Keratinocyte (primary cell): ENCODE measurements at places on chromosomes 16 and 17. TPM values are rescaled to one million over a fixed set of nuclear protein-coding genes. Genes with fewer than 3 reads are reported as not detected.

GRCh38 chr17:17849845-17850373 is 13.1 kb upstream of the SREBF1 start:
- no peak overlapping the region for H3K27ac ChIP-seq
- peaks cover 14% of the 10 kb centered on the region for H3K36me3 ChIP-seq
- H3K27me3 ChIP-seq = no peaks in the 10 kb centered on the region
- no peak for DNase-seq

DNA sequence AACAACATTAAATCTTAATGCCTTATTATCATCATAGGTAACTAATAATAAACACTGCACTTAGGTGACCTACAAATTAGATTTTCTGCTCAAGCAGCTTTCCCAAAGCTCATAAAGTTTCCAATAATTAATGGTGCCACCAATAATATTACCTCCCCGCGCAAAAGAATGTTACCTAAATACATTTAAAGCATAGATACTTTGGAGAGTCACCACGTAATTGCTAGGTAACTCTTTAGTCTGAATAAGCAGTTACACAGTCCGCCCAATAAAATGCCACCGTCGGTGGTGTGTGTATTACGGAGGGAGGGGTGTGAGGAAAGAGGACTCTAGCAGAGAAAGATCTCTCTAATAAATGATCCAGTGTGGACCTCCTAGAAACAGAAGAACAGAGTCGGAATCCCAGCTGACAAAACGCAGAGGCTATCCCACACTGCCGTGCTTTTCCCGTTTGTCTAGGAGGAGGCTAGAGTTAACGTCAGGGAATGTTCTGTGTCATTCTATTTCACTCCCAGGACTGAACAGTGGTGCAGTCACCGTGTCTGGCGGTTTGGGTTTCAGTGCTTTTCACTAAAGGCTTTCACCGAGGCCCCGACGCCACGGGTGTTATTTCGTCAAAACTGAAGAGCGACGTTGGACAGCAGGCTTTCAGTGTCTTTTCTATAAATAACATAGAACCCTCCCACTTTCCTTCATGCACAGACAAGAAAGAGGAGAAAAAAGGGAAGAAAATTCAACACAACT is 630 bp downstream of the RNFT1 start:
- peaks cover 14% of the 10 kb centered on the region for H3K4me1 ChIP-seq
- peak overlapping the region; percentile 85 for H3K27ac ChIP-seq
- no peaks in the 10 kb centered on the region for H3K27me3 ChIP-seq

- H3K4me1 ChIP-seq = no peaks in the 10 kb centered on the region
- H3K27ac ChIP-seq = no peak overlapping the region
- no peaks in the 10 kb centered on the region for H3K27me3 ChIP-seq
- no peaks in the 10 kb centered on the region for H3K36me3 ChIP-seq
- H3K4me3 ChIP-seq = no peak overlapping the region
Measured at GRCh38 chr16:86232496-86232895, 277.8 kb upstream of the FOXF1 start.

GRCh38 chr17:76071531-76072147 is 678 bp downstream of the SRP68 start:
- H3K27me3 ChIP-seq = peaks cover 33% of the 10 kb centered on the region
- peaks cover 18% of the 10 kb centered on the region for H3K4me1 ChIP-seq
- peak overlapping the region; percentile 95 for H3K4me3 ChIP-seq
- H3K36me3 ChIP-seq = peaks cover 6% of the 10 kb centered on the region

DNA sequence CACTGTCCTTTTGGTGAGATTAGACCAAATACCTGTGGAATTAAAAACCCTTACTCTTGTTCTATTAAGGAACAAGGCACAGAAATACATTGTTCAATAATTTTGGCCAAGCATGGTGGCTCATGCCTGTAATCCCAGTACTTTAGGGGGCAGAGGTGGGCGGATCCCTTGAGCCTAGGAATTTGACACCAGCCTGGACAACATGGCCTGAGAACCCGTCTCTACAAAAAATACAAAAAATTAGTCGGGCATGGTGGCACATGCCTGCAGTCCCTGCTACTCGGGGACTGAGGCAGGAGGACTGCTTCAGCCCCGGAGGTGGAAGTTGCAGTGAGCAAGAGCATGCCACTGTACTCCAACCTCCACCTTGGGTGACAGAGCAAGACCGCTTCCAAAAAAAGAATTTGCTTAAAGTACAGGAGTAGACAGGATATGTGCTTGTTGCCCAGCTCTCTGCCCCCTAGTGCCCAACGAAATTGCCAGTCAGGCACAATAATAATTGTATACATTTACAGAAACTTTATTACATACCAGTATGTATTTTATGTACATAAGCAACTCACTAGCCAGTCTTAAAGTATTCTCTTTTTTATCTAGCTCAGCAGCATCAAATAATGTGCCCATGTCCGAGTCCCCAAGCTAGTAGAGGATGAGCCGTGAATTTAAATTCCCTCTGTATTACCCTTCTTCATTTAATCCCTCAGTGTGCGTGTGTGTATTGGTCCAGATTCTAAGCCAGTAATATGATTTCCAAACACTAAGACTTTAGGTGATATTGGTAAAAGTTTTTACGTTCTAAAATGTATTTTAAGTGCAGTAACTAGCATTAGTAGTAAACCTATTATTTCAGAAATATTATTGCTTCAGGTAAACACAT is 1.4 kb downstream of the THUMPD1 start:
- peaks cover 13% of the 10 kb centered on the region for H3K36me3 ChIP-seq
- peak overlapping the region; percentile 100 for H3K4me3 ChIP-seq
- DNase-seq = no peak
- peak overlapping the region; percentile 89 for H3K27ac ChIP-seq

- no peak overlapping the region for H3K27ac ChIP-seq
- no peak overlapping the region for H3K4me3 ChIP-seq
- DNase-seq = no peak
- no peaks in the 10 kb centered on the region for H3K27me3 ChIP-seq
Measured at GRCh38 chr16:84593825-84594724, 23.8 kb downstream of the COTL1 start.

DNA sequence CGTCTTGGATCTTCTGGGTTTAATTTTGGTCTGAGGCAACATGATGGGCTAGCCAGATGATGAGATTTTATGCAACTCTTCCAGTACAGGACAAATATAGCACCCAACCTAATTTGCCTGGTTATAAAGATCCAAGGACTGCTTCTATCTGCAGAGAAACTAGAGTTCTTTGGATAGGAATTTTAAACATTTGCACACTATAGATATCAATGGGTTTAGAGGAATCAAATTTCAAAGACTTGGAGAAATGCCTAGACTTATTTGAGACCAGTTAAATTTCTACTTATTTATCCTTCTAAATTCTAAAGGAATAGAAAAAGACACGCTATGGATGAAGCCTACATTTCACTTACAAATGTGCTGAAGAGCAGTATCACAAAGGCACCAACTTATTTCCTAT is 12.6 kb downstream of the PMFBP1 start:
- no peak overlapping the region for H3K27ac ChIP-seq
- no peaks in the 10 kb centered on the region for H3K27me3 ChIP-seq
- H3K4me1 ChIP-seq = no peaks in the 10 kb centered on the region
- H3K36me3 ChIP-seq = no peaks in the 10 kb centered on the region
- H3K4me3 ChIP-seq = no peak overlapping the region

- no peak overlapping the region for H3K27ac ChIP-seq
- DNase-seq = no peak
- no peaks in the 10 kb centered on the region for H3K36me3 ChIP-seq
- H3K27me3 ChIP-seq = no peaks in the 10 kb centered on the region
Measured at GRCh38 chr17:80940171-80941123, 51.2 kb upstream of the CHMP6 start.

- DNase-seq = no peak
- no peaks in the 10 kb centered on the region for H3K36me3 ChIP-seq
- H3K27ac ChIP-seq = no peak overlapping the region
- no peaks in the 10 kb centered on the region for H3K27me3 ChIP-seq
Measured at GRCh38 chr16:22633799-22634198, 123.1 kb downstream of the NPIPB5 start.

DNA sequence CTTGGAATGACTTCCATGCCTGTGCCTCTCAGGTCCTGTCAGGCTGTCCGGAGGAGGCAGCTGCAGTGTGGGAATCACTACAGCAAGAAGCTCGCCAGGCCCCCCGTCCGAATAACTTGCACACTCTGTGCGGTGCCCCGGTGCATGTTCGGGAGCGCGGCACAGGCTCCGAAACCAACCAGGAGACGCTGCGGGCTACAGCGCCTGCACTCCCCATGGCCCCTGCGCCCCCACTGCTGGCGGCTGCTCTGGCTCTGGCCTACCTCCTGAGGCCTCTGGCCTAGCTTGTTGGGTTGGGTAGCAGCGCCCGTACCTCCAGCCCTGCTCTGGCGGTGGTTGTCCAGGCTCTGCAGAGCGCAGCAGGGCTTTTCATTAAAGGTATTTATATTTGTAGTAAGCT is 1.3 kb downstream of the NRN1L start:
- H3K36me3 ChIP-seq = peaks cover 27% of the 10 kb centered on the region
- H3K4me3 ChIP-seq = no peak overlapping the region

- no peak overlapping the region for H3K4me3 ChIP-seq
- no peak overlapping the region for H3K27ac ChIP-seq
Measured at GRCh38 chr16:72024862-72025382, 16.4 kb downstream of the DHODH start.

- DNase-seq = peak; percentile 63
- H3K27me3 ChIP-seq = no peaks in the 10 kb centered on the region
- H3K4me1 ChIP-seq = peaks cover 37% of the 10 kb centered on the region
- peak overlapping the region; percentile 89 for H3K27ac ChIP-seq
- H3K36me3 ChIP-seq = peaks cover 2% of the 10 kb centered on the region
Measured at GRCh38 chr16:85615014-85615851, 2.1 kb downstream of the GSE1 start.

DNA sequence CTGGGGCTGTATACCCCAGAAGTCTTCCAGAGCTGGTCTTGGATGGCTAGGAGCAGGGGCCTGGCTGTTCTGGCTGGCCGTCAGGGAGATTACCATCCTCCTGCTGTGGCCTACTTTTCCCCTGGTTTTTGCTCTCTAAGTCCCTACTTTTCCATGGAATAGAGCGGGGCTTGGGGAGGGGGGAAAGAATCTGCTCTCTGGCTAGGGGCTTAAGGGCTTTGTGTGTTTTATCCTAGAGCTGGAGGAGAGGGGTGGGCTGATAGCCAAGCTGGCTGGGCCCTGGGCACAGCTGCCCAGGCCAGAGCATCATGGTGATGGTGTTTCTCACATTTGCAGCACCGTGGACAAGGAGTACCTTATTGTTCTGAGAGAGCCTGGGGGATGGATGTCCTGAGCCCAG is 3.6 kb downstream of the NRN1L start:
- peaks cover 8% of the 10 kb centered on the region for H3K36me3 ChIP-seq
- no peaks in the 10 kb centered on the region for H3K27me3 ChIP-seq
- H3K27ac ChIP-seq = no peak overlapping the region
- H3K4me3 ChIP-seq = no peak overlapping the region
- DNase-seq = no peak

DNA sequence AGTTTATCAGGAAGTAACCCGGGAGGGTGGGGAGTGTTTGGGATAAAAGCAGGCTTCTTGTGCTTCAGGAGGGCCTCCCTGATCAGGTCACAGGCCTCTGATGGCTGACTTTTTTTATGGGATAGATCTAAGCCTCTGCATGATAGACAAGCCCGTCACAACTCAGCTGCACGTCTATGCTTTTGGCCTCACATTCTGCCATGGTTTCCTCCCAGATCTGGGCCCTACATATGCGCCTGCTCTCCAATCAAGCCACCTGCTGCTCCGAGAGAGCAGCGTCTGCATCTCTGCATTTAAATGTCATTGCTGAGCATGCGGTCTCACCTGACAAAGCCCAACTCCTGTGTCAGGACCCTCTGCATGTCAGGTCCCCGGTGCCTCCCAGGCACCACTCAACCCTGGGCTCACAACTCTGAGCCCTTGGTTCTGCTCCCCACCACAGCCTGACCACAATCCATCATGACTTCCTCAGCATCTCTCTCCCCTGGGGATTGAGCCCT is 45.3 kb upstream of the SREBF1 start:
- DNase-seq = no peak
- H3K27ac ChIP-seq = no peak overlapping the region
- peaks cover 52% of the 10 kb centered on the region for H3K36me3 ChIP-seq

DNA sequence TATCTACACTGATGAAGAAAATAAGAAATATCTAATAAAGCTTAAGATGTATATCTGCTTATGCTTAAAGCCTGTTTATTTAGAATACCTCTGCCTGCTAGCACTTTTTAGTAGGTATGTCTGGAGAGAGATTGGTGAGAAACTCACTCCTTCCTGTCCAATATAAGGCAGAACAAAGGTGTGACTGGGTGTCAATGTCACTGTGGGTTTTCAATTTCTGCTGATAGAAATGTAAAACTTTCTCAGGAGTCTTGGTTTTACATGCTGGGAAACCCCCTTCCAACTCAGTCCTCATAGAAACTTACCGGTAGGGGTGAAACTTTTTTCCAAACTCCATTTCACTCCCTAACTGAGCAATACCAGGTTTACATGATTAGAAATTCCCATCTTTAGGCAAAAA is 17.8 kb upstream of the MPHOSPH6 start:
- H3K4me3 ChIP-seq = no peak overlapping the region
- H3K4me1 ChIP-seq = peaks cover 11% of the 10 kb centered on the region
- no peak for DNase-seq
- H3K27me3 ChIP-seq = no peaks in the 10 kb centered on the region

DNA sequence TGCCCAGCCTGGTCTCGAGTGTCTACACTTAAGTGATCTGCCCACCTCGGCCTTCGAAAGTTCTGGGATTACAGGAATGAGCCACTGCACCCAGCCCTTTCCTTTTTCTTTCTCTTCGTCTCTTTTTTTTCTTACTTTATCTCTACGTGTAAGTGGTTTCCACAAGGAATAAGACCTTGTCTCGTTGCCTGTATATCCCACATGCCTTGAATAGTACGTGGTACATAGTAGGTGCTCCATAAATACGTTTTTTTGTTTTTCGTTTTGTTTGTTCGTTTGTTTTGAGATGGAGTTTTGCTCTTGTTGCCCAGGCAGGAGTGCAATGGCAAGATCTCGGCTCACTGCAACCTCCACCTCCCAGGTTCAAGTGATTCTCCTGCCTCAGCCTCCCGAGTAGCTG is 86.0 kb downstream of the YPEL2 start:
- H3K4me3 ChIP-seq = no peak overlapping the region
- H3K36me3 ChIP-seq = no peaks in the 10 kb centered on the region
- no peak overlapping the region for H3K27ac ChIP-seq
- no peaks in the 10 kb centered on the region for H3K4me1 ChIP-seq
- H3K27me3 ChIP-seq = no peaks in the 10 kb centered on the region

The GAST gene
- polyA plus RNA-seq = 0.40 to 4.8 TPM (median 0.87 TPM) in 3 replicates

The PIRT gene
- not detected in 3 replicates for polyA plus RNA-seq

The TRIM47 gene
- polyA plus RNA-seq = 9.4 to 20.7 TPM (median 10.9 TPM) in 3 replicates

The CES5A gene
- 0.03 TPM in 1 of 3 replicates, not detected in the others for polyA plus RNA-seq

The ESRP2 gene
- 34.8 to 53.9 TPM (median 39.2 TPM) in 3 replicates for polyA plus RNA-seq

The MYH10 gene
- 17.0 to 26.2 TPM (median 21.2 TPM) in 3 replicates for polyA plus RNA-seq

The SYNGR3 gene
- polyA plus RNA-seq = 0.12 to 0.30 TPM (median 0.28 TPM) in 3 replicates
